ENCODE measurements at places on chromosomes 7 and 10. TPM values are rescaled to one million over a fixed set of nuclear protein-coding genes. Genes with fewer than 3 reads are reported as not detected.

The WEE2 gene
- total RNA-seq, result 0.12 TPM

The CLEC2L gene
- not detected for total RNA-seq

The CALML3 gene
- total RNA-seq, result not detected

The PIK3CG gene
- total RNA-seq, result 36.5 TPM

The KLHDC10 gene
- total RNA-seq, result 20.4 TPM

The VWC2 gene
- not detected for total RNA-seq

The LIPN gene
- total RNA-seq, result not detected

The GPR15LG gene
- not detected for total RNA-seq

The GIMAP8 gene
- 54.5 TPM for total RNA-seq

The ZNF804B gene
- not detected for total RNA-seq

The CRYGN gene
- total RNA-seq, result not detected

The TSPAN33 gene
- total RNA-seq, result 4.9 TPM

The CYP2C19 gene
- total RNA-seq, result not detected

The OR6B1 gene
- not detected for total RNA-seq

The PSD gene
- total RNA-seq, result 2.4 TPM

The HTRA1 gene
- total RNA-seq, result not detected
